Stimulated activated CD4-positive, alpha-beta T cell treated with anti-CD3 and anti-CD28 coated beads, Interleukin-2, amount 100 ng/mL, for 48 hours (primary cell): ENCODE measurements at places on chromosomes 2 and 18.

- DNase-seq = no peak
Measured at GRCh38 chr2:235087832-235088495, 136.1 kb downstream of the SH3BP4 start.

GRCh38 chr2:164802095-164802707, 39.4 kb downstream of the COBLL1 start:
- no peak for DNase-seq

GRCh38 chr18:33231474-33232317, 208.8 kb downstream of the CCDC178 start:
- peak; percentile 58 for DNase-seq

- DNase-seq = no peak
Measured at GRCh38 chr2:66446941-66447340, 12.0 kb downstream of the MEIS1 start.

DNA sequence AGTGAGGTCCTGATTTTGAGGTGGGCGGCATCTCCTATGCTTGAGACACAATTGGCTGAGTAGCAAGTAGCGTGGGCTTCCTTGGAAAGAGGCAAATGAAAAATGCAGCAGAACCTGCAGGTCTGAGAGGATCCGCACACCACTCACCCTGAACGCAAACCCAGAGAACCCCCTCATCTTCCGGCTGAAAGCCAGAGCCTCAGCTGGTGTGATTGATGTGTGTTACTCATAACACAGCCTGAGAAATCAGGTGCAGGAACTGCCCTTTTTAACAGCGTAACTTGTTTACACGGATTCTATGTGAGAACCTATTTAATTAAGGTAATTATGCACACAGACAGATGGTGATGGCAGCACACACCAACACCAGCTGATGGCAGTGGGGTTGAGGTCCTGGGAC, 123.4 kb downstream of the MRO start:
- DNase-seq = no peak
